Panc1 (cell line): ENCODE measurements at places on chromosomes 7 and 10. TPM values are rescaled to one million over a fixed set of nuclear protein-coding genes. Genes with fewer than 3 reads are reported as not detected.

- no peak for DNase-seq
Observed at GRCh38 chr10:87974769-87975168, 111.3 kb downstream of the PTEN start.

DNA sequence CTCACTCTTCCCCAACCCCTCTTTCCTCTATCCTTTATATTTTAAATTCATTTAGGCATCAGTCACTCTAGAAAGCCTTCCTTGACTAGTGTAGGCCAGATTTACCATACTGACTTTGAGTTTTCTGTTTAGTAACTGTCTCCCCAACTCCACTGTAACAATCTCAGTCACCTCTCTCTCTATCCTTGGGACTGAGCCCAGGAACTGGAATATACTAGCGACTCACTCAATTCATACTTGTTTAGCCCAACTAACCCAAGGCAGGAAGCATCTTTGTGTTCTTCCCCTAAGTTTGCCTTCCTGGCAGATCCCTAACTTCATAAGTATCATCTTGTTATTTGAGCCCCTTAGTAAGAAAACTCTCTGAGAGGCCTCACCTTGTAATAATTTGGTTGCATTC, 19.1 kb downstream of the PLCE1 start:
- no peak for DNase-seq

DNA sequence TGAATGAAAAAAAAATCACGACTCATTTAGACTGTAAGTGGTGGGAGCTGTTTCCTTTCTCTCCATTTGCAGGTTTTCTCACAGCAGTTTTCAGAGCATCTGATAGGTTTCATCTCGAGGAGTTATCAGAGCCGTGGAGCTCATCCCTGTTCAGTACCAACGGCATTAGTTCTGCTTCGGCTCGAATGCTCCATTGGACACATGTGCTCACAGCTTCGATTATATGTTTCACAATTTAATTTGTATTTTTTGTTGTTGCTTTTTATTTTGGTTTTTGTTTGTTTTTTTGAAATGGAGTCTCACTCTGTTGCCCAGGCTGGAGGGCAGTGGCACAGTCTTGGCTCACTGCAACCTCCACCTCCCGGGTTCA, 1.5 kb downstream of the SLC18A2 start:
- DNase-seq = no peak

DNA sequence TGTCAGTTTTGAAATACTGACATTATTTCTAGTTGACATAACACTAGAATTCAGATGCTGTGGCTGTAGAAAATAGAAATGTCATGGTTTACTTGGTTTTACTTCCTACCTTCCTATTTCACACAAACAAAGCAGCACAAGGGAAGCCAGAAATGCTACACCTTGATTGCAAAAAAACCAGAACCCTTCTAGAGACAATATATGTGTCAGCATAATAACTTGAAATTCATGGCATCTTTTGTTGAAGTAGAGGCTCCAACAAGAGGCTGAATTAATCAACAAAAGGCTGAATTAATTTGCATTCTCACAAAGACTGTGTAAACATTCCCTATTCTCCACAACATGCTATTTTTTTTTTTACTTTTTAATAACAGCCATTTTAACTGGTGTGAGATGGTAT, 25.2 kb downstream of the ZNF117 start:
- DNase-seq = no peak

DNA sequence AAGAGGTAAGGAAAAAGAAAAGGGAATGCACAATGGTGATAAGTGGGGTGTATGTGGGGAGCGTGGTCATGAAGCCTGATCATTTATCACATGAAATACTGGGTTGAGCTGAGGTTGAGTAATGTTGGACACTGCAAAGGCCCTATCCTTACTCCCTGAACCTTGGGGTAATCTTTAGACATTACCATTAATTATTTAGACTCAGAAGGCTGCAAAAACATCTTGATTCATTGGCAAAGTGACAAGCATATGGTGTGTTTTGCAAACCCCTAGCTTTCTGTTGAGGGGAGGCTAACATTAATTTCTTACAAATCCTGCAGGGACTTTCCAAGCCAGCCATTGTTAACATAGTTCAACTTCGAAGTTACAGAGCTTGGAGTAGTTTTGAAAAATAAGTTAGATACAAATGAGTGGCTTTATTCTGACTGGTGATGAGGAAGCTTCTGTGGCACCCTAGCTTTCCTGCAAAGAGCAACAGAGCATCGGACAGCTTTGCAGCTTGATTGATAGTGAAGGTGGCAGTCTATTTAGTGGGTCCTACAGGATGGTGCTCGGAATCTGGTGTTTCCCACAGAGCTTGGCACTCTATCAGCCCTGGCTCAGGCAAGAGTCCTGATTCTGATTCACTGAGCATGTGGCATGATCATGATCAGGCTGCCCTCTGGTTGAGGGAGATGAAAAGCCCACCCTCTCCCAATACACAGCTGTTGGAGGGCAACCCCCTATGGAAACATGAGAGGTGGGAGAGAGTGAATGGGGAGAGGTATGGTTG, 153.7 kb upstream of the NPVF start:
- DNase-seq = no peak

DNA sequence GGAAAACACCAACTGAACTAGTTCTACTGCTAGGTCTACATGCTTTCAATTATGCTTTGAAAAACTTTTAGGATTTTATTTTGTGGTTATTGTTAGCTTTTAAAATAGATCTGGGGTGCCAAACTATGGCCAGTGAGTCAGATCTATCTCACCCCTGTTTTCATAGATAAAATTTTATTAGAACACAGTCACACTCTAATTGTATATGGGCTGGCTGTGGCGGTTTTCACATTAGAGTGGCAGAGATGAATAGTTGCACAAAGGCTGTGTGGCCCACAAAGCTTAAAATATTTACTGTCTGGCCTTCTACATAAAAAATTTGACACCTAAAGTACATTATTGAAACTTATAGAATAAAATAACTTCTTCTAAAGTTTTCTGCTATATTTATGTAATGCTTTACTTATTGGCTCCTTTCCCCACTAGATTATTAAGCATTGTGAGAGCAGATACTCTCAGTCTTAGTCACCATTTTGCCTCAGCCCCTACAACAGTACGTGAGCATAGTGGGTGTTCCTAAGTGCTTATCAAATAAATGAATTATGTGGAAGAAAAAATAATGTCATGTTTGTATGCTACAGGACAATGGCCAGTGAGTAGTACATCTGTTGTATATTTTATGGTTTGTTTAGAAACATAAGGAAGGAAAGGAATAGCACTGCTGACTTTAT, 5.4 kb upstream of the SUV39H2 start:
- no peak for DNase-seq

DNA sequence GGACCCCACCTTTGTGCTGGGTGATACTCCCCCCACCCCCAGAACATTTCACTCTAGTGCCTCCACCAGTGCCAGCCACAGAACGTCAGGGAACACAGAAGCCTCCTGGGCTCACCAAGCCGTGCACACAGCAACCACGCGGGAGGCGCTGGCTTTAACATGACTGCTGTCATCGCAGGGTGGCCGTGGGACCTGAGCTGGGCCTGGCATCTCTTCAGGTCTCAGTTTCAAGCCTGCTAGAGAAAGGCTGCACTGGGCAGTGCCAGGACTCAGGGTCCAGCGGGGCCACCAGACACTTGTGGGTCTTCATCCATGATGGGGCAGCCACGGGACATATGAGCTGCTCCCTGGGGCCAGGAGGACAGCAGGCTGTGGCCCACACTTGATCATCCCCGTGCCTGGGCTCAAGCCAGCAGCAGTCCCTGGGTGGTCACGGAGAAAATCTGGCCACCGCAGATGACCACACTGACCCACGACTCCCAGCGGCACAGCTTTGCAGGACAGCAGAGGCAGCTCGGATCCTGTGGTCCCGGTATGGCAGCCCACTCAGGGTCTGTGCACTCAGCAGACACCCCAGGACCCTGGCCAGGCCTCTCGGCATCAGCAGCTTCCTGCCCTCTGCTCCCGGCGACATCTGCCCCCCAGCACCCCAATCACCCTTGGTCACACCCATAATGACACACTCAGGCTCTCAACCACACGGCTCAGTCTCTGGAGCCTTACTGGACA, 44.2 kb downstream of the CAMK2B start:
- DNase-seq = no peak

DNA sequence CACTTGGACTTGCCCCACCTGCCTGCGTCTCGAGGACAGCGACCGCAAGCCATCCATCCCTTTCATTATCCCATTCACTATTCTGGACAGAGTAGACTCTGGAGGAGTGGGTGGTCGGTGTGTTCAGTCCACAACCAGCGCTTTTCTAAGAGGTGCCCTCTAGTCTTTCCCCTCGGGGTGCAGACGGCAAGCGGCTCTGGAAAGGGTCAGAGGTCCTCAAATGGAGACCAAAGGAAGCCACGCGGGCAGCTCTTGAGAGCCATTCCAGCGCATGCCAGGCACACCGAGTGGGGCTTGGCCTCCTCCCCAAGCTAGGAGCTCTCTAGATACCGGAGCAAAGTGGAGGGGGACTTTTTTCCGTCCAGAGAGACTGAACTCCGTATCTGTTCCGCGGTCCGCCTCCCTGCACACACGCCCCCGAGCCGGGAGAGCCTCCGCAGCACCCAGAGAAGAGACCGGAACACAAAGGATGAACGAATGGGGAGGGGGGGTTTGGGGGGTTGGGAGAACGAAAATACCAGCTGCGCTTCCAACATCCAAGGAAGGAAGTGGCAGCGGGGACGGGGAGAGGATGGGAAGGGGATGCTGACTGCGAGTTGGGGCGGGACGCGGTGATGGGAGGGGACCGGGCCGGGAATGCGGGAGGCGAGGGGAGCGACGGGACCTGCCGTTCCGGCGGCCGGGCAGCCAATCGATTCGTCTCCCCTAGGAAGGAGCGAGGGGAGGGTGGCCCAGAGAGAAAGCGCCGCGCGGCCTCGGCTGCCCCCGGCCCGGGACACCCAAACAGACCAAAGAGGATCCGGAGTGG, 515 bp downstream of the GSDME start:
- no peak for DNase-seq

DNA sequence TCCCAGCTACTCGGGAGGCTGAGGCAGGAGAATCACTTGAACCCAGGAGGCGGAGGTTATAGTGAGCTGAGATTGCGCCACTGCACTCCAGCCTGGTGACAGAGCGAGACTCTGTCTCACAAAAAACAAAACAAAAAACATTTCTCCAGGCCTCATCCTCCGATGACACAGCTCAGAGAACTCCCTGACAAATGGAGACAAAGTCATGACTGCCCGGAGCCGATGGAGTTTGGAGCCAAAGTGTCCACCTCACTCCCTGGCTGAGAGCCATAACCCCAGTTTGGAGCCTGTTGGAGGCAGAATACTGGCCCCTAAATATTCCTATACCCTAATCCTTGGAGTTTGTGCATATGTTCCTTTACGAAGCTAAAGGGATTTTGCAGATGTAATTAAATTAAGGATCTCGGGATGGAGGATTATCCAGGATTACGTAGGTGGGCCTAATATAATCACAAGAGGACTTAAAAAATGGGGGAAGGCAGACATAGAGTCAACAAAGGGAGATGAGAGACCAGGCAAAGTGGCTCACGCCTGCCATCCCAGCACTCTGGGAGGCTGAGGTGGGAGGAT, 22.7 kb downstream of the SSC4D start:
- no peak for DNase-seq

DNA sequence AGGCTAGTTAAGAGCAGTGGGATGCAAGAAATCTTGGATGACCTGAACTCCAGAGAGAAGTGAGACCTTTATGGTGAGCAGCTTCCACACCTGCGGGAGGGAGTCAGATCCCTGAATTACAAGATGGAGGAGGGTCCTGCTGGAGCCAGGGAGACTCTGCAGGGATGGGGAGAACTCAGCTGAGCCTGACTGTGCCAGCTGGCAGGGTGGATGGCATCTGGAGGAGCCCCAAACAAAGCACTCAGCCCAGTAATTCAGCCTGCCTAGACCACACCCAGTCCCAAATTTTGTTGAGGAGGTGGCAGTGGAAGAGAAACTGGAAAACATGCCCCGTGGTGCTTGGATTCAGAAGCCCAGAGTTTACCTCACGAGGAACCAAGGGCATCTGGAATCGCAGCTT, 208.2 kb downstream of the WDR11 start:
- no peak for DNase-seq

GRCh38 chr7:25659841-25660240, 431.6 kb upstream of the NPVF start:
- DNase-seq = no peak

DNA sequence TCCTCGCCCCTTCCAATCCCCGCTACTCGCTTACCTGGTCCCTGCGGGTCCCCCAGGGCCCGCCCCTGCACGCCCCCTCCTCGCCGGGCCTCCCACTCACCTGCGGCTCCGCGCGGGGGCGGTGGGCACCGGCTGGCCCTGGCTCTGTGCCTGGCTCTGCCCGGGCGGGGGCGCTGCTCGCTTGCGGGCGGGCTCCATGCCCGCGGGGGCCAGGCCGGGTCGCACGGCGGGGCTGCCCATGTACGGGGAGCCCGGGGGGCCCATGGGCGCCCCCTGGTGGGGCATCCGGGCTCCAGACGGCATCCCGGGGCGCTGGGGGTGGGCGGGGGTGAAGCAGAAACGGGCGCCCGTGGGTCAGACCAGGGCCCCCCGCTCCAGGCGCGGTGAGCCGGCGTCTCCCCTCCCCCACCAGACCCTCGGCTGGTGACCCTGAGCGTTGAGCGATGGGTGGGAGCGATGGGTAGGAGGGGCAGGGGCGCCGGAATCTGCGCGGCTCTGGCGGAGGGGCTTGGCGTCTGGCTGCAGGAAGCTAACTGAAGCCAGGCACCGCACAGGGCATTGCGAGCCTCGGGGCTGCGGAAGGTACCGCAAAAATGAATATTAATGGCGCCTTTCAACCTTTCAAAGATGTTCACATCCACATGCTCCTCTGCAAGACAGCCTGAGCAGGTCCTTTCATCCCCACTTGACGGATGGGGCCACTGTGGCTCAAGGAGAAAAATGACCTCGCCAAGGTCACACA, 3.0 kb downstream of the SMARCD3 start:
- DNase-seq = no peak

Gene ADRA2A
- total RNA-seq = 0.05 TPM

Gene OPALIN
- not detected for total RNA-seq

Gene UCN3
- not detected for total RNA-seq
